ENCODE measurements at places on chromosomes 1 and 21. TPM values are rescaled to one million over a fixed set of nuclear protein-coding genes. Genes with fewer than 3 reads are reported as not detected.

The C1QC gene
- total RNA-seq, result 8.4 TPM

The C2CD4D gene
- total RNA-seq, result not detected

The UBL4B gene
- not detected for total RNA-seq

The SYPL2 gene
- total RNA-seq, result 0.09 TPM

The PLCH2 gene
- total RNA-seq, result 13.3 TPM

The CLEC20A gene
- not detected for total RNA-seq

The SYT14 gene
- 49.5 TPM for total RNA-seq

The FMO5 gene
- 1.5 TPM for total RNA-seq

The CFAP57 gene
- total RNA-seq, result 1.9 TPM

The ADGRB2 gene
- total RNA-seq, result 34.0 TPM

The DSCAM gene
- 25.1 TPM for total RNA-seq

The TPTE gene
- total RNA-seq, result not detected

The AMPD1 gene
- total RNA-seq, result not detected

The RPTN gene
- not detected for total RNA-seq

The AGT gene
- total RNA-seq, result 3.6 TPM

The GRHL3 gene
- total RNA-seq, result 1.2 TPM

The CTH gene
- total RNA-seq, result 4.5 TPM

The CNIH3 gene
- total RNA-seq, result 9.9 TPM

The PLA2G2D gene
- not detected for total RNA-seq

The PDZK1IP1 gene
- not detected for total RNA-seq

The ATP1A4 gene
- 0.64 TPM for total RNA-seq

The HPCA gene
- 25.2 TPM for total RNA-seq

The CASQ1 gene
- 1.3 TPM for total RNA-seq

The CTBS gene
- total RNA-seq, result 4.6 TPM

The HAO2 gene
- total RNA-seq, result not detected

The GPATCH3 gene
- total RNA-seq, result 7.1 TPM

The LMX1A gene
- 13.3 TPM for total RNA-seq

The CCDC27 gene
- not detected for total RNA-seq

The ADAM30 gene
- not detected for total RNA-seq

The RUNX3 gene
- total RNA-seq, result not detected

Data from cerebellum (tissue), 4 donors.